Stimulated activated naive CD4-positive, alpha-beta T cell treated with Interleukin-2 at 50 U/mL for 16 hours (primary cell): ENCODE measurements at places on chromosomes 4 and X.

- DNase-seq: no peak
These were observed 156.1 kb downstream of the RAPGEF2 start for GRCh38 chr4:159258889-159259560.

DNA sequence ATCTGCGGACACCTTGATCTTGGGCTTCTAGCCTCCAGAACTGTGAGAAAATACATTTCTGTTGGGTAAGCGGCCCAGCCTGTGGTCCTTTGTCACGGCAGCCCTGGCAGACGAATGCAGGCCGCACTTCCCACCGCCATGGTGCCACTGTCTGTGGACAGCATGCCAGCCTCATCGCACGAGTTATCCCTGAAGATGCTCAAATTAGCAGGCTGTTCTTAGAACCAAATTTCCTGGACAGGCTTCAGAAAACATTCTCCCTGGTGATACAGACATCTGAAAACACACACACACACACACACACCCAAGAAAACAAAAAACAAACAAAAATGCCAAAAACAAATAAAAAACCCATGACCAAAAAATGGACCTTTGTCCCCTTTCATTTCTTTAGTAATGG lies 343.5 kb upstream of the GATB start:
- no peak for DNase-seq

GRCh38 chr4:180615746-180616145 lies 1627.5 kb upstream of the TENM3 start:
- DNase-seq: no peak

DNA sequence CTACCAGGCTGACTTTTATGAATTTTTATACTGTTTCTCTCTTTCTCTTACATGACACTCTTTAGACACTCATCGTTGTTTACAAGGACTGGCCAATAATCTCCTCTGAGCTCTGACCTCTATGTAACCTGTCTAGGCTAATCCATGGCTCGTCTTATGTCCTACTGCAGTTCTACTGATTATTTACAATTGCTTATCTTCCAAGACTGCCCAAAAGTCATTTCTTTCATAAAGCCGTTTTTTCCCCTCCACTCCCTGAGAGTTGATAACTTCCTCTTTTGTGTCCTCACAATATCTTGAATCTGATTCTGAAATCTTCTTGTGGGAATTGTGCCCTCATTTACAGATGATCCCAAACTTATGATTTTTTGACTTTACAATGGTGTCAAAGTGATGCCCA lies 18.3 kb upstream of the SNCA start:
- DNase-seq: no peak

GRCh38 chrX:103780336-103781061 lies 3.9 kb downstream of the PLP1 start:
- no peak for DNase-seq

- DNase-seq: no peak
These were observed 164.8 kb downstream of the CHM start for GRCh38 chrX:85882601-85883000.
